Fibroblast of the aortic adventitia (primary cell): ENCODE measurements at places on chromosomes 11 and 22.

DNA sequence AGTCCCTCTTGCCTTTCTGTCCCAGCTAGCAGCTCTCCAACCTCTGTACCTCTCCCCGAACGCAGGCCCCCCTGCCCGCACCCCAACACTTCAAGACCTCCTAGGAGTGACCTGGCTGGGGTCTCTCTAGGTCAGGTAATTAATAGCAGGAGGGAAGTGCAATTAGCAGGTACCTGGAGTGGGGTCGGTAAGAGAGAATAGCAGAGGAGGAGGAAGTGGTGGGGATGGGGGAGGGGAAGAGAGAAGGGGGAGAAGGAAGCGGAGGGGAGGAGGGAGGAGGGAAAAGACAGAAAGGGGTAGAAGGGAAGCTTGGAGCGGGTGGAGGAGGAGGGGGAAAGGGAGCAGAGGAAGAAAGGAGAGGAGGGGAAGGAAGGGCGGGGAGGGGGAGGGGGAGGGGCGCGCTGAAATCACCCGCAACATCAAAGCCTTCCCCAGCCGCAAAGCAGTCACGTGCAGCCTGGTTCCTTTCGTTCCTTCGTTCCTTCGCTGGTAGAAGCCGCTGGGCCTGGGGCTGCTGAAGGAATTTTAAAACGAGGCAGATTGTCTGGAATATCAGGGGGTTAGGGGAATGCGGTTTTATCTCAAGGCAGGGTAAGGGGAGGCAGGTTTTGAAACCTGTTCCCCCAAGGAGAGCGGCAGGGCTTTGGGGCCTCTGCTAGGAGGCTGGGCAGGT lies 29.3 kb upstream of the TCF20 start:
- no peak for DNase-seq

GRCh38 chr11:45803971-45804760 lies 783 bp upstream of the SLC35C1 start:
- peak; percentile 42 for DNase-seq

- DNase-seq: peak; percentile 91
These were observed 16.0 kb upstream of the PHLDA2 start for GRCh38 chr11:2945031-2945756.

- DNase-seq: no peak
These were observed 8.6 kb upstream of the MIAT start for GRCh38 chr22:26648528-26649388.

DNA sequence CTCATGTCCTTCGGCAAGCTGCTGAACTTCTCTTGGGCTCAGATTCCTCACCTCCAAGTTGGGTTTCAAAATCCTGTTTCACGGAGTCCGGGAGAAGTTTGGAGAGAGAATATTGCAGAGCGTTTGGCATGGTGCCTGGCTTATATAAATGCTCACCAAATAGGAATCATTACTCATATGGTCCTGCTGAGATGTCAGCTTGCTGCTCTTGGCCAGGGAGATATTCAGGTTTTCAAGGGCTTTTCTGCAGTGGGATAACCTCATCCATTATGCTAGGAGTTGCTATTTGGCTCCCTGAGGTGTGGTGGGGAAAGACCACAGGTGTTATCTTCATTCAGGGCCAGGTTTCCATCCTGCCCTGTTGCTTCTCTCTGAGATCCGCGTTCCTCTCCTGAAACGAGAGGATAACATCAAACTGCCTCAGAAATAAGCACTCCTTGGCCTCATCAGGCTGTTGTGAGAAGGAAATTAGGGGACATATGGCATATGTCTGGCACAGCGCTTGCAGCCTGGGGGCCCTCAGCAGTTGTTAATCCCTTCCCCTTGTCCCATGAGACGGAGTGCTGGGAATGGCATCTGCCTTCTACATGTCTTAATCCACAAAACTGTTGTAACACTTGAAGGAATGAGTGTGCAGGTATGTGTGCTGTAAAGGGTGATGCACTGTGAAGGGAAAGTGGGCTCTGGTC lies 29.9 kb upstream of the ACER3 start:
- peak; percentile 94 for DNase-seq

DNA sequence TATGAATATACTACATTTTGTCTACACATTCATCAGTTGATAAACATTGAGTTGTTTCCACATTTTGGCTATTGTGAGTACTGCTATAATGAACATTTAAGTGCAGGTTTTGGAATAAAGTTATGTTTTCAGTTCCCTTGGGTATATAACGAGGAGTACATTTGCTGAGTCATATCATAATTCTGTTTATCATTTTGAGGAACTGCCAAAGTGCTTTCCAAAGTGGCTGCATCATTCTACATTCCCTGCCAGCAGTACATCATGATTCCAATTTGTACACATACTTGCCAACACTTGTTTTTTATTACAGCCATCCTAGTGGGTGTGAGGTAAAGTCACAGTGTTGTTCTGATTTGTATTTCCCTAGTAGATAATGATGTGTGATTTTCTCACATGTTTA lies 1458.6 kb upstream of the TENM4 start:
- peak; percentile 89 for DNase-seq

DNA sequence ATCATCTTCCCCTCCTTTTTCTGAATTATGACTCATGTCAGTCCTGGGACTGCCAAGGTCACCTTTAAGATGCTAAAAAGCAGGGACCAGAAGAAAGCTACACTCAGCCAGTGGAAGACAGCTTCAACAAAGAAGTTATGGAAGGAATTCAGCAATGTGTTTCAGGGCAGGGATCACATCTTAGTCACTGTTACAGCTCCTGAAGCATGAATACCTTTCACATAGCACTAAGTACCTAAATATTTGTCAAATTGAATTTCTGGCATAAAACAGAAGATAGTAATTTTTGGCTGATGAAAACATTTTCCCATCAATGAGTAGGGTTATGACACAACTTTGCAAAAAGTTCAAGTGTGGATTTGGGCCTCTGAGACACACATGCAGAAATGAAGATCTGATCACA lies 5.2 kb downstream of the DDB1 start:
- DNase-seq: peak; percentile 79

DNA sequence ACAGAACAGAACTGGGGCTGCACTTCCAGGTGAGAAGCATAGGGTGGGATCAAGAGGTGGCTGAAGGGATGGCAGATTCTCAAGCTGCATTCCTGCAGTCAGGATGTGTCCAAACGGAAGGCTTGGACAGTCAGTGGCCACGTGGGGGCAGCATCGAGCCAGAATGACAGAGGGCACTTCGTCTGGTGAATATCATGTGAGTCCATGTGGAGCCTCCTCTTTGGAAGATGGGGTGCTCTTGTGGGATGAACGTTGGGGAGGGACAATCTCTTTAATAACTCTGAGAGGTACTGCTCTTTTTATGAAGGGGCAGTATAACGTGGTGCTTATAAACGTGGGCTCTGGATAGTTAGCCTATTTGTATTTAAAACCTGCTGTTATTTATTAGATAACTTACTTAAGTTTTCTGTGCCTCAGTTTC lies 154.9 kb upstream of the NAV2 start:
- DNase-seq: peak; percentile 75

DNA sequence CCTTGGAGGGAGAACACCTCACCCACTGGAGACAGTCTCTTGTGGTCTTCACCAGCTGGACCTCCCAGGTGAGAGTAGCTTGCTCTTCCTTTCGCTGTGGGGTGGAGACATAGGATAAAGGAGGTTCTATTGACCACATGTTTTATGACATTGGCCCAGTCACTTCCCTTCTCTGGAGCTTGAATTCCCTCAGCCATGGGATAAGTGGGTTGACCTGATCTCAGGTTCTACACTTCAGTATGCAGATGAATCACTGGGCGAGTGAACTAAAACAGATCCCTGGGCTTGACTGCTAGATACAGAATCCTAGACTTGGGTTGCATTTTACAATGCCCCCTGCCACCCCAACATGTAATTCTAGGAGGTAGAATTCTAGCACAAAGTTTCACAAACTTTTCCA lies 54.8 kb upstream of the PRSS23 start:
- no peak for DNase-seq
